ENCODE measurements at places on chromosomes 16 and 17. TPM values are rescaled to one million over a fixed set of nuclear protein-coding genes. Genes with fewer than 3 reads are reported as not detected.

- ATAC-seq: no peak
Observed at GRCh38 chr17:55926276-55926990, 175.6 kb downstream of the PCTP start.

DNA sequence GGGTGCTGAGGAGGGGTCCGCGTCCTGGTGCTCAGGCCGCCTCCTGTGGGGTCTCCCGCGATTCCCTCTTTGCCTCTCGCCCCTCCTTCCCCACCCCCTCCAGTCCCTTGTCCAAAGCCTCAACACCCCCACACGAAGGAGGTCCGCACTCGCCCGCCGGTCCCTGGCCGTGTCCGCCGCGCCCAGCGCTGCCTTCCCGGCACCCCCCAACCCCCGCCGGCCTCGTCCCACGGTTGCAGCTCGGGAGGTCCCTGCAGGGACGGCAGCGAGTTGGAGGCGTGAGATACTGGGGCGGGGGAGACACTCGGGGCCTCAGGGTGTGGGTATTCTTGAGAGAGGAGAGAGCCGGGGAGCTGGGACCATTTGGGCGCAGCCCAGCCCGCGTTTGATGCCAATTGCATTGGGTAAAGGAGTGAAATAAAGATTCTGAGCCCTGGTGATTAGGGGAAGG is 468 bp downstream of the FLYWCH2 start:
- ATAC-seq: no peak

- no peak for ATAC-seq
Observed at GRCh38 chr17:19495828-19496528, 37.7 kb upstream of the SLC47A1 start.

C17orf100 gene
- total RNA-seq: 2.1 TPM

DNA sequence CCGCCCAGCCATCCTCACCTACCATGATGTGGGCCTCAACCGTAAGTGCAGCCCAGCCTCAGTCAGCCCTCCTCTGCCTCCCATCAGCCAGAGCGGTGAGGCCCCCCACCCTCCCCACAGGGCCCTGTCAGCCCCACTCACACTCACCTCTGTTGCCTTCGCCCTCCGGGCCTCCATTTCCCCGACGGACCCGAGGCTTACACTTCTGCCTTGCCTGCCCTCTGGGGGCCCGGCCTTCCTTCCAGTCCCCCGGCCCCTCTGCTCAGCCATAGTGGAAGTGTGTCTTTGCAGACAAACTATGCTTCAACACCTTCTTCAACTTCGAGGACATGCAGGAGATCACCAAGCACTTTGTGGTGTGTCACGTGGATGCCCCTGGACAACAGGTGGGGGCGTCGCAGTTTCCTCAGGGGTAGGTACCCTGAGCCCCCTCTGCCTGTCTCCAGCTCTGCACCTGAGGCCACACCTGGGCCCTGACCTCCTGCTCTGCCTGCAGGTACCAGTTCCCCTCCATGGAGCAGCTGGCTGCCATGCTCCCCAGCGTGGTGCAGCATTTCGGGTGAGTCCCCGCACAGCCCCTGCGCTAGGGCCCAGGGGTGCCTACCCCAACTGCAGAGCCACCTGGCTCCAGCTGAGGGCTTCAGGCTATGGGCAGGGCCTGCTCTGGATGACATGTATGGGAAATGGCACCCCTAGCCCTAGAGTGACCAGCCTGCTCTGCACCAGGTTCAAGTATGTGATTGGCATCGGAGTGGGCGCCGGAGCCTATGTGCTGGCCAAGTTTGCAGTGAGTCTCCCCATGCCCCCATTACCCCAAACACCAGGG is 4.1 kb downstream of the NDRG4 start:
- ATAC-seq: no peak

- ATAC-seq: no peak
Observed at GRCh38 chr16:9415545-9415944, 324.1 kb downstream of the HAPSTR1 start.

- peak; percentile 60 for ATAC-seq
Observed at GRCh38 chr17:41812381-41813151, at the start of gene FKBP10. TSS of gene FKBP10 (plus strand) at chr17:41813004. CDS start at chr17:41813035, 31 bp downstream.

DNA sequence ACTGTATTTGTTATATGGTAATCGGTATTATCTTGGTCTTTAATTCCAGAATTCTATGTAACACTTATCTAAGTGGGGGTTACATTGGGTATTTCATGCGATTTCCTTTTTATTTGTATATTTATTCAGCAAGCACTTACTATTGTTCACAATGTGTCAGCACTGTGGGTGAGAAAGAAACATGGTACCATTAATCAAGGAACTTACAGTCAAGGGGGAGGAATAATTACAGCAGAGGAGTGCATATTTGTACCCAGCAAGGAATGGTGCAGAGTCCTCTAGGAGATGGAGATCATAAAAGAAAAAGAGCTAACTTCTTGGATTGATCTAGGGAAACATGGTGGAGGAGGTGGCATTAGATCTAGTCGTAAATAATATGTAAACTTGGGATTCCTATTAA is 117.0 kb upstream of the KCNJ16 start:
- ATAC-seq: no peak

CAPN15 gene
- 42.7 TPM for total RNA-seq

Data from gastroesophageal sphincter (tissue), 4 donors.